Activated T-cell treated with anti-CD3 and anti-CD28 coated beads for 1 hour (primary cell): ENCODE measurements at places on chromosomes 11 and 22.

DNA sequence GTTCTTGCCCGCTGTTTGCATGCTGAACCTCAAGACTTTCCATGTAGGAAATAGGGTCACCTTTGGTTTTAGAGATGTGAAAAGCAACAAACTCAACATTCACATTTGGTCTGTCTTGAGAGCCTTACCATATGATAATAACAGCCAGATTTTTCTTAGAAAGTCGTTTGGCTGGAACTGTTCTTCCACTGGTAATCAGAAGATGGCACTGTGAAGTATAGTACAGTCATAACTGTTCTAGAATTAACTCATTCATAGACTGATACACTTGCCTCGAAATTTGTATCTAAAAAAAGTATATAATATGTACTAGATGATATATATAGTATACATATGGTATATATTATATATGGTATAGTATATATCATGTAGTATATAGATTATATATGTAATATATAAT, 12.3 kb downstream of the LUZP2 start:
- no peak for DNase-seq

GRCh38 chr11:75790986-75791385, 22.4 kb downstream of the DGAT2 start:
- DNase-seq = no peak

DNA sequence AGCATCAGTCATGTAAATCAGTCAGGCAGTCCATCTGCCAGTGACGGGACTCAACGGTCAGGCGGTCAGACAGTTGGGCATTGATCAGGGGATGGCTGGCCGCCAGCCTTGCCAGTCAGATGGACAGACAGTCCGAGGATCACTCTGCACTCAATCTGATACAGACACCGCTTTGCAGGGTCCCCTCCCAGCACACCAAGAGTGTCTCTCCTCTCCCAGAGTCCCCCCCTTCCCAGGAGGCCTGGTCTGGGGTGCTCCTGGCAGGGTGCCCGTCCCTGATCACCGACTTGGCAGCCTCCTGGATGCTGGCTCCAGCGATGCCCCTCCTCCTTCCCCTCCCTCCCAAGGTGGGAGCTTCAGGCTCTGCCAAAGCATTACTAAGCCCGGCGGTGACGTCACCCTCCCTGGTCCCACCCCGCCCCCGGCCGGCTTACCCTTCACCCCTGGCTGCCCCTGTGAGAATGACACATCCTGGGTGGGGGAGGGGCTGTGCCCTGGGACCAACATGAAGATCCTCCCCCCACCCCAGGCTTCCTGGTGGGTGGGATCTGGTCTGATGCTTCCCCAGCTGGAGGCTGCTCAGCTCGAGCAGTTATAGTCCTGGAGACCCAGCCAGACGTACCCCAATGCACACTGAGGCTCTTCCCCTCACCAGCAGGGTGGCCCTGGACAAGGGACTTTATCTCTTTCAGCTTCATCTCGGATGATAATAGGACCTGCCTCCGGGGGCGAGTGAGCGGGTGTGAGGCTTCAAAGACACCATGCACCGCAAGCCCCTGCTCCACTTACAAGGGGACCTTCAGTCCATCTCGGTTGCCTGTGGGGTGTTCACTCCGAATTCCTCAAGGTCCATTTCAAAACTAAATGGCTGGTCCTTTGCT, 69.2 kb downstream of the CD82 start:
- no peak for DNase-seq

DNA sequence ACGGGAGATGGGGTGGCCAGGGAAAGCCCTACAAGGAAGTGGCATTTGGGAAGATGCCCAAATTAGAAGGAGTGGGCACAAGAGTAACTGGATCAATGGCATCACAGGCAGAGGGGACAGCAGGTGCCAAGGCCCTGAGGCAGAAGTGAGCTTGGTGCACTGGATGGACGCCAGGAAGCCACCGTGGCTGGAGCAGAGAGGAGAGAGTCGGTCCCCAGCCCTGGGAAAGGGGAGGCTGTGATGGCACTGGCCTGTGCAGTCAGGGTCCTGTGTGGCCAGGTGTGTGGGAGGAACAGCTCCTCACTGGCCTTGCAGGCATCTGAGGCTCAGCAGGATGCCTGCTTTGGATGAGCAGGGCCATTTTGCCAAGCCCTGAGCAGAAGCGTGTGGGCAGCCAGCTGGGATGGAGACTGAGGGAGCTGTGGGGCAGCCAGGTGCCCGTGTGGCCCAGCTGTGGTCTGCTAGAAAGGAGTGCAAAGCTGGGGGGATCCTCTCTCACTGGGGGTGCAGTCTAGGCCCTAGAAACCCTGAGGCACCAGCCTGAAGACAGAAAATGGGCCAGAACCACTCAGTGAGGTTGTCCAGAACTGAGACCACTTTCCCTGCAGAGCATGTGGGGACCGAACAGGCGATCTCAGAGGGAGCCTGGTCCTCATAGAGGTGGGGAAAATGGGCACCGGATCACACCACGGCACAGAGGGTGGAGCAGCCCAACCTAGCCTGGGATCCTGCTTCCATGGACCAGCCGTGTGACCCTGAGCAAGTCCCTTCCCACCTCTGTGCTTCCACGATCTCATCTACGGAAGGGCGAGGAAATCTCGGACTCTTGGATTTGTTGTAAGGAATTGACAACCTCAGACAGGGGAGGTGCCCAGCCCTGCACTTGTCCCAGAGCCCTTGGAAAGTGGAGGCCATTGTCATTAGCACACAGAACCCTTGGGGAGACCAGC, 78.6 kb upstream of the RTL6 start:
- DNase-seq = no peak

DNA sequence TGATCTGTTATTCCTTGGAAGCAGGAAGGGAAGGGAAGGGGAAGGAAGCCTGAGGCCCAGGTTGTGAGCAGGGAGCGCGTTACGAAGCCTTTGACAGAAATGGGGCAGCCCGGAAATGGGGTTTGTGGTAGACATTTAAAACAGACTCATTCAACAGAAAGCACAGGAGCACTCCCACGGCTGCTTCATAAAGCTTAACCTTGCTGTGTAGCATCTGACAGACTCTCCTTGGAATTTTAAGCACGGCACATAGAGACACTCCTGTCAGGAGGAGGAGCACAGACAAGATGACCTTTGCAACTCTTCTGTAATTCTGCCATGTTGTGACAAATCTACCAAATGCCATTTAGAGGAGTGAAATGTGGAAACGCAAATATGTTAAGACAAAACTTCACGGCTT, 131.6 kb downstream of the FBXO7 start:
- DNase-seq = no peak

- DNase-seq = no peak
These were observed 148.1 kb downstream of the FBXO7 start for GRCh38 chr22:32622744-32623110.

DNA sequence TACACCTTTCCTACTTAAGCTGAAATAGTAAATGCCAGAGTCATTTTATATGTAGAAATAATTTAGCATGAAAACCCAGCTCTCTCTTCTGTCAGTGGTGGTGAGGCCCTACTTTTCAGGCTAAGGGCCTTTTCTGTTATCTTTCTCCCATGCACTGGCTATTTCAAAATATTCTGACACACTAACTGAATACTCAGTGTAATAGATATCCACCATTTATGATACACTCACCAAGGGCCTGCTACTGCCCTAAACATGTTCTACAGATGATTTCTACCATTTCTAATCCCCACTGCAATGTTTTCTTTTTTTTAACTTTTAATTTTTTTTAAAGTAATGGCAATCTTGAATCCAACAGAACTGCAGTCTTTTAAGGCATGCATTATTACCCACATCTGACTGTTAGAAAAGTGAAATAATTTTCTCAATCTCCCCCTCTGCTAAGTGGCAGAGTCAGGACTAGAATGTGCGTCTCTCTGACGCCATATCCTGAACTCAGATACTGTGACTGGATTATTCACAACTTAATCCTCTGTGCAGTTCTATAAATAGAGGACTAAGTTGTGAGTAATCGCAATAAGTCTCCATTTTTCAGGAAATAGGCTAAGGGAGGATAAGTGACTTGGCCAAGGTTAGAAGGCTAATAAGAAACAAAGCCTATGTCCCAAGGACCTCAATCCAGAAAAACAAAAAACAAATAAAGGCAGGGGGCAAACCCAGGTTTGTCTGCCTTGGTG, 44.0 kb downstream of the GRAMD1B start:
- no peak for DNase-seq

DNA sequence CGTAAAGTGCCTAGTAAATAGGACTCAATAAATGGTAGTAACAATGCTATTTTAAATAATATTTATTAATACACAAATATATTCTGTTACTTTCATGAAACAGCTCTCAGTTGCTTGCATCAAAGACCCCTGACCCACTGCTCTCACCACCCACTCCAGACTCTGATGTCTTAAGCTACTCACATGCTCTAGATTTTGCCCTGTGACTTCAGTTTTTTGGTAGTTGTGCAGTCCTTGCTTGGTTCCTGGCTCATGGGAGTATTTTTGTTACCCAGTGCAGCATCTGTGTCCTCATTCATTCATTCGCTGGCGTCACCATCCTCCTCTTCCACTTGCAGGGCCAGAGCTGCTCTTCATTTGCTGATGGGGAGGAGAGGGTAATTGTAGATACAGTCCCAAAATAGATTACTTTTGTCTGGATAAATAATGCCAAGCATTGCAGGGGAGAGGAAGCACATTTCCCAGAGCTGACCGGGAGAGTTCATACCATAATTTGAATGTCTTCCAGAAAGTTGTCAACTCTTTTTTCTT, 12.7 kb downstream of the MRPL48 start:
- DNase-seq = no peak

GRCh38 chr11:82750643-82751139, 17.0 kb upstream of the FAM181B start:
- DNase-seq = no peak

- DNase-seq = no peak
These were observed 81.1 kb downstream of the SCN3B start for GRCh38 chr11:123573286-123573685.

DNA sequence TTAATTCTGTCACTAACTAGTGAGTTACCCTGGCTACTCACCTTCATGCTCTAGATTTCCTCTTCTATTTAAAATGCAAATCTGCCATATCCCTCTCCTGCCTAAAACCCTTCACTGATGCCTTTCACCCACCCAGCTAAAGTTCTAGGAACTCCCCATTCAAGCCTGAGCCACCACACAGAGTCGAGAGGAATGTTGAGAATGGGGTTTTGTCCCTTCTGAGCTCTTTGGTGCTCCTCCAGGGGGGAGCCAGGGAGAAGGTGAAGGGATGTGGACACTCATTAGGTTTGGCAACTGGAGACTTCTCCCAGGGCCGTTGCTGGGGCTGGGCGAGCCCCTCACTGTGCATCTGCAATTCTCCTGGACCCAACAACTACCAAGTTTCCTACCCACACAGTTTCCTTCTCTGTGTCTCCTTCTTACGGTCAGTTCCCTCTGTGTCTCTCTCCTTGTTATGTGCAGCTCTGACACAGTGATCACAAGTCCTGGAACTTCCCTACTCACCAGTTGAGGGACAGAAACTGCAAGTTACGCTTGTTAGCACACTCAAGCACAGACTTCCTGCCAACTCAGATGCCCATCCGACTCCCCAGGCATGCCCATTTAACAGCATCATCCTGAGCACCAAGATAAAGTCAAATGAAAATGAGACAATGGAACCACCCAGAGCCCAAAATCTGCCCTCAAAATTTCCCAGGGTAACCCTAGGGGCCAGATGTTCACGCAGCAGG, 6.5 kb upstream of the IL10RA start:
- no peak for DNase-seq

DNA sequence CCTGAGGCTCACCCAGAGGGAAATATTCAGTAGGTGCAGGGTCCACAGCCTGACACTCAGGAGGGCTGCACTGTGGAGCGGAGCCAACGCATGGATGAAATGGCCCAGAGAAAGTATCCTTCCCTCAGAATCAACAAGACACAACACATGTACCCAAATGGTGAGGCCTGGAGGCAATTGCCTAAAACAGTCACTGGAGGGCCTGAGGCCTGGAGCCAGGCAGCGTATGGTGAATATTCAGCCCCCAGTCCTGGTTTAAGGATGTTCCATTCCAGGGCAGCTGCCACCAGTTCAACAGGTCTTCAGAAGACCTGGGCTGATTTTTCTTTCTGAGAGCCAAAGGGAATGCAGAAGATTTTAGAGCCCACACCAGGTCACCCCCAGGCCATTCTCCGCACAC, 264.8 kb downstream of the INSC start:
- DNase-seq = no peak

DNA sequence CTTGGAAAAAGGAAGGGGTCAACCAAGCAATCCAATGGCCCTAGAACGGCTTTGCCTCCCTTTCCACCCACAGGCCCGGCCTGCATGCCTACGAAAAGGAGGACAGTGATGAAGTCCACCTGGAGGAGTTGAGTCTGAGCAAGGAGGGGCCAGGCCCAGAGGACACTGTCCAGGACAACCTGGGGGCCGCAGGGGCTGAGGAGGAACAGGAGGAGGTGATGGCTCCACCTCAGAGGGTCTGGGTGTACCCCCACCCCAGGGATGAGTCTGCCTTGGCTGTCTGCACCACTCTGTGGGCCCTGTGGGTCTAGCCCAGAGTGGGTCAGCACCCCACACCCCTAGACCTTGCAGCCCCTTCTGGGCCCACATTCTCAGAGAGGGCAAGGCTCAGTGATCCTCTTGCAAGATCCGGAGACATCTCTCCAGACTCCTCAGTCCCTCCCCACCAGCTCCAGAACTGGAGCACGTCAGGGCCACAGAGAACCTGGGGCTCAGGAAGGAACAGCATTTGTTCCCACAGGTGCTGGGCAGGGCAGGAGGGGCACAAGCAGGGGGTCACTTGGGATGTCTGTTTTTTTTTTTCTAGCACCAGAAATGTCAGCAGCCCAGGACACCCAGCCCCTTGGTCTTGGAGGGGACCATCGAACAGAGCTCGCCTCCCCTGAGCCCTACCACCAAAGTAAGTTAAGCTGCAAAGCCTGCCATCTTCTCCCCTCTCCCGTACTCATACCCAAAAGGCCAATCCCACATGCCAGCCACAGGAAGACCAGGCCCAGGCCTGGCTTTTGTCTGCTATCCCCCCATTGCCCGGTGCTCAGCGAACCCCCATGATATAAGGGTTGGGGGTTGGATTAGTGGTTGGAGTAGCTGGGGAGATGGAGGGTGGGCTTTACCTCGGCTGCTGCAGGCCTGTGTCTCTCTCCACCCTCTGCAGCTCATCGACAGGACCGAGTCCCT, 8.1 kb downstream of the PRR33 start:
- DNase-seq = no peak

GRCh38 chr11:1034001-1034400, 2.5 kb downstream of the MUC6 start:
- no peak for DNase-seq

DNA sequence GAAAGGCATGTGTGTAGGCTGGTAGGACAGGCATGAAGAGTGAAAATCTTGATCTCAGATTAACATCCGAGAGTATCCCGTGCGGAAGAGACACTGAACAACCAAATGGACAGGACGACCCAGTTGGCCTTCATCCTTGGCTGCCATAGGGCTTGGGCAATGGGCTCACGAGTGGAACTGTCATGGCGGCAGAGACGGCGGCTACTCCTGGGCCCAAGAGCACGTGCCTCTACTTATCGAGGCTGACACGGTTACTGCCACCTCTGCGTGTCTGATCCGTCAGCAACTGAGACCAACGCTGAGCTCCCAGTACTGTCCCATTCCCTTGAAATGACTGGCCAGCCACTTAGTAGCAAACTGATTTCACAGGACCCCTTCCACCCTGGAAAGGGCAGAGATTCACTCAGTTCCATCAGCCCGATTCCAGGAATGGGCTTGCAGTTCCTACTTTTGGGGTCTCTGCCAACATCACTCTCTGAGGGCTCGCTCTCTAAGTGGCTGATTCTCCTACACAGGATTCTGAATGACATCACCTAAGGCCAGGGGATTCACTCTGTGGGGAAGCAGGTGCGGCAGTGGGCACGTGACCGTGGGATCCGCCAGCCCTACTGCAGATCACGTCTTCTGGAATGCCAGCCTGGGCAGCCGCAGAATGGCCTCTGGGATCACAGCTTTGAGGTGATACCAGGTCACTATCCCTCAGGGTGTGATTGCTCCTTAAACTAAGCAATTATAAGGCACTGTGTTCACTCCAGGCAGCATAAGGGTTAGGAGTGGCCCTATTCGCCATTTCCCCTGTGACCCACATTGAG, 97.8 kb downstream of the RPS6KA4 start:
- DNase-seq = no peak
